ENCODE measurements at places on chromosomes 3 and 15. TPM values are rescaled to one million over a fixed set of nuclear protein-coding genes. Genes with fewer than 3 reads are reported as not detected.

DNA sequence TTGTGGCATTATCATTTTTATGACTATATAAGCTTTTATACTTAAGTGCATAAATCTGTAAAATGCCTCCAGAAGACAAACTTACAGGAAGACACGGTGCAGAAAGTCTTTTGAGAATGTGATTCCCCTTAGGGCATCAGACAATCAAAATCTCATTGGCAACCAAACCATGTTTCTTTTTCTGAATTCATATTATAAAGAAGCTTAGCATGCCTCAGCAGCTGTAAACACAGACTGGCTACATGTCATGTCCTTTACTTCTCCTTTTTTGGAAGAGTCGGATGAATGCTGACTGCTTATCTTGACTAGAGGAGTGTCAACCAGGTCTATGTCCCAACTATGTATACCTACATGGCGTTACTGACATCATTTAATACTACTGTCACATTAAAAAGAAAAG is 150.1 kb downstream of the PLD1 start:
- no peak for DNase-seq

Gene CELSR3
- total RNA-seq: 15.0 TPM

Gene TGM5
- not detected for total RNA-seq

GRCh38 chr15:34514251-34514670 is 69.2 kb downstream of the GOLGA8B start:
- DNase-seq: no peak

Gene GASK1A
- total RNA-seq: not detected

Gene TMEM108
- not detected for total RNA-seq

Gene MESP1
- total RNA-seq: 2.7 TPM

Gene GREM1
- 0.41 TPM for total RNA-seq

- no peak for DNase-seq
Measured at GRCh38 chr3:176655404-176656094, 541.7 kb downstream of the TBL1XR1 start.

DNA sequence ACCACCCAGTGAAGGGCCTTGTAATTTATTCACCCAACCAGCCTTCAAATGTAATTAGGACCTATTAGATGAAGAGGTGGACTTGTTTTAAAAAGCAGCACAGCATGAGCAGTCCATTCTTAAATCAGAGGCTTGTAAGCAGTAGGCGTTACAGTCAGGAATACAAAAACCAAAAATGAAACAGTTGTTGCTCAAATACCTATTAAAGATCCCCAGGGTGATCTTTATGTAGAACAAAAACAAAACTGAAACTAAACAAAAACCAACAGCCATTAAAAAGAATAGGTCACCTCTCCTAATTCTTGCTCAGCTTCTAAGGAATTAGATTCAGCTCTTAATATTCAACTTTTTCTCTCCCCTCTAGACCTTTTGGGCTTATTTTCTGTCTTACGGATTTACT is 104.9 kb upstream of the ST8SIA2 start:
- DNase-seq: no peak

DNA sequence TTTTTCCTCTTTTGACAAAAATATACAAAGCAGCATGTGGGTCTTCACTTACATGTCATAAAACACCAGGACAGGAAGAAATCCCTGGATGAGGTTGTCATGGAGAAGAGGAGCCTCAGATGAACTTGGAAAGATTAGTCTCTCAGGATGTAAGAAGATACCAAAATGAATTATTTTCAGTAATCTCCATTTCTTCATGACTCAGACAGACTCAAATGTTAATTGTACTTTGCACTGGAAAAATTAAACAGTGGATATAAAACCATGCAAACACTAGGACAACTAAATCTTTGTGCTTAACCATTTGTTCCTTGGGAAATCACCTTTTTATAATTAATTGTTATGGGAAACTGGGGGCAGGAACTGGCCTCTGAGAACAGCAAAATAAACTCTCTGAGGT is 237.0 kb downstream of the CD47 start:
- no peak for DNase-seq

DNA sequence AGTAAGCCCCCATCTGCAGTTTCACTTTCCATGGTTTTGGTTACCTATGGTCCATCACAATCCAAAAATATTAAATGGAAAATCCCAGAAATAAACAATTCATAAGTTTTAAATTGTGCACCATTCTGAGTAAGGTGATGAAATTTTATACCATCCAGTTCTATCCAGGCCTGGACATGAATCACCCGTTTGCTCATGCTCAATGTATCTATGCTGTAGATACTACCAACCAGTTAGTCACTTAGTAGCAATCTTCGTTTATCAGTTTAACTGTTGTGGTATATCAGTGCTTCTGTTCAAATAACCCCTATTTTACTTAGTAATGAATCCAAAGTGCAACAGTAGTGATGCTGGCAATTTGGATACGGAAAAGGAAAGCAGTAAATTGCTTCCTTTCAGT is 381.9 kb upstream of the AGTR1 start:
- DNase-seq: no peak

DNA sequence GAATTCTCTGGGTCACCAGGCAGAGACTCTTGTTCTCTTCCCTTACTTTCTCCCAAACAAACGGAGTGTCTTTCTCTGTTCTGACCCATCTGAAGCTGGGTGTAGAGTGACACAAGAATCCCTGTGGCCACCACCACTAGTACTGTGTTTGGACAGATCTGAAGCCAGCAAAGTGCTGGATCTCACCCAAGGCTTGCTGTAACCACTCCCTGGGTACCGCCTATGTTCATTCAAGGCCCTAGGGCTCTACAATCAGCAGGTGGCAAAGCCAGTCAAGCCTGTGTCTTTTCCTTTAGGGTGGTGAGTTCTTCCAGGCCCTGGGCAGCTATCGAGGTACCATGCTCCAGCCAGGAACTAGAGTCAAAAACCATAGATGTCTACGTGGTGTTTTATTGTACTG is 149.2 kb upstream of the CTNNB1 start:
- DNase-seq: no peak
